ENCODE measurements at places on chromosomes 4 and X.

DNA sequence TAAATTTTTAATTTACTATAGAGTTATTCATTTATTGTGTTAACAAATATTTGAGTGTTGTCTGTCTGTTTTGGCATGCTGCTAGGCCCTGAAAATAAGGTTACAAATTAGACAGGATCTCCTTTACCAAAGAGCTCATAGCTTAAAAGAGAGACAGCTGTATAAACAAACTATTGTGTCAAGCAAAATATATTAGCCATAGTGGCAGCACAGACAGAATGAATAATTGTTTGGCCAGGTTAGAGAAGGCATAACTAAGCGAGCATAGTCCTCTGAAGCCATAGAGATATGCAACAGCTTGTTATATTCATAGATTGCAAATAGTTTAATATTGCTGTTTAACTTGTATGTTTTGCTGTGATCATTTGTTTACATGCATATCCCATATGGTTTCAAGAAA lies 66.7 kb upstream of the NDUFC1 start:
- no peak for DNase-seq

- no peak for DNase-seq
These were observed 61.2 kb downstream of the SLC9A6 start for GRCh38 chrX:136046295-136047015.

- DNase-seq, result no peak
These were observed 388.1 kb upstream of the MAD2L1 start for GRCh38 chr4:120454788-120455187.

DNA sequence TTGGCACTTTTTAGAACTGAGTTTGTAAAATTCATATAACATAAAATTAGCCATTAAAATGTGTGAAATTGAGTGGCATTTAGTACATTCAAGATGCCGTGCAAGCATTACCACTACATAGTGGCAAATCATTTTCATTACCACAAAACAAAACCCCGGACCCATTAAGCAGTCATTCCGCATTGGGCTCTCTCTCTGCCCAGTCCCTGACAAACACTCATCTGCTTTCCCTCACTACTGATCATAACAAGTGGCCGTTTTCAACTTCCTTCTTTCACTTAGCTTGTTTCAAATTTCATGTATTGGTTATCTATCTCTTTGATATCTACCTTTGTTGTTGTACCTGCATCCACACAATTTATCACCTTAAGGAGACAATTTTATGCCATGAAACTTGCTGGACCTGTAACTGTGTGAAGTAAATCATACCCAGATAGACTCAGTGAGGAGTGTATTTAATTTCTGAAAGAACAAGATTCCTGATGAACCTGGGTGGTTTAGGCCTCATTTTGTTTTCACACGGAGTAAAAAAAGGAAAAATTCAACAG lies 202.1 kb downstream of the OR13H1 start:
- DNase-seq, result no peak

GRCh38 chr4:173626277-173626676 lies 96.2 kb upstream of the HAND2 start:
- DNase-seq, result no peak

GRCh38 chr4:42167709-42168108 lies 15.3 kb upstream of the BEND4 start:
- no peak for DNase-seq

DNA sequence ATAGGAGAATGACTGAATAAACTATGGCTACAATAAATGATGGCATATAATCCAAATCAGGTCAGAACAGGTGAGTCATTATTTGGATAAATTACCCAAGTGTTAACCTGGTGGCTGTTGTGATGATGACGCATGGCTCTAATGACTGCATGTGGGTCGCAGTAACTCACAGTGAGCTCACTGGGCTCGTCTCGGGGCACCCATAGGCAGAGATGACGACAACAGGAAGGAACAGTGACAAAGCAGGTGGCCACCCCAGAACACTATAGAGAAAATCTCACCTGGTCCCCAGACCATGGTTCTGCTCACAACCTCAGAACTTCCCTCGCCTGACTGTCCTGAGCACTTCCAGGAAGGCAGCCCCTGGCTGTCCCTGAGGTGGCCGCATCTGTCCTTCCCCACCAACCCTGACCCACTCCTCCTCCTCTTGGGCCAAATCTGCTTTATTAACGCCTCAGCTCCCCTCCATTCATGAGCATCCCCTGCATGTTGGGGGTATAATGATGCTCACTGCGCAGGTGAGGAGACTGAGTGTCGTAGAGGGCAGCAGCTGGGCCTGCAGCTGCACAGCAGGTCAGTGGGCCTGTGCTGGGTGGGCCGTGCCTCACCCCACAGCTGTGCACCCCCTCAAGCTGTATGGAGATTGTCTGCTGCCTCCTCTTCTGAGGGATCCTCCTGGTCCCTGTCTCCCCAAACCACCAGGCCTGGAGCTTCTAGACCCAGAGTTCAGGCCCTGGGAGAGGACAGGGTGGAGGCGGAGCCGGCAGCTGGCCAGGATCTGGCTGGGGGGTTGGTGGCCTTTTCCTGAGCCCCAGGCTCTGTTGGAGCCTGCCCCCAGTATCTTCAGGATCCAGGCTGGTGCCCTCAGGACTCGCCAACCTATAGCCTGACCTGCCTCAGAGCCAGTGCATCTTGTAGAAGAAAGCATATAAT lies 30.9 kb upstream of the FAM156A start:
- DNase-seq, result no peak

GRCh38 chr4:85929961-85930665 lies 429.7 kb downstream of the MAPK10 start:
- no peak for DNase-seq

- DNase-seq, result no peak
These were observed 6.3 kb downstream of the PSAPL1 start for GRCh38 chr4:7428261-7429068.

DNA sequence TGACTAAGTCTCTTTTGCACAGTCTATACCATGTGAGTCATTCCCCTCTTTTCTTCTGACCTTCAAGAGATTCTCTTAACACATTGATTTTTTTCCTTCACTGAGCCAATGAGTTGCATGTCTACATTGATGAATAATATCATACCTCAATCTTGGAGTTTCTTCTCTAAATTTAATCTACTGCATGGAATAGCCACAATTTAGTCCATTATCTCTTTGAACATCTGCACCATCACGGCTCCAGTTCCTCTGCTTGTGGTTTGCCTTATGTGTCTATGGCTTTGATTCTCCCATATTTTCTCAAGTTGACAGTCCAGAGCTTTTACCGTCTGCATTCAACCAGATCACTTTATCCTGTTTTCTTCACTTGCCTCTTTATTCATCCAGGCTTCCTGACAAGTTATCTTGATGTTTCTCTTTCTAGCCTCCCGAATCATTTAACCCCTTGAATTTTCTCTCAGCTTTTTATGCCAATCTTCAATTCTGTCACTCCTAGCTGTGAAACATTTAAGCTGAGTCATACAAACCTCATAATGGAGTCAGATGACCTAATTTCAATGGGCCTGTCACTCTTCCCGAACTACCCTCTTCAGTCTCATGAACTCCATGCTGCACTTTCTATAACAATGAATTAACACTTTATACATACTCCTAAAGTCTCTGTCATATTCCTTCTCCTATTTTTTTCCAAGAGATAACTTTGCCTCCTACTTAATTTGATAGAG lies 222.3 kb downstream of the CPE start:
- DNase-seq, result no peak

GRCh38 chr4:25966171-25966570 lies 52.2 kb downstream of the SMIM20 start:
- DNase-seq, result no peak

- DNase-seq, result no peak
These were observed 591.0 kb downstream of the ANKRD50 start for GRCh38 chr4:124121461-124121971.

- no peak for DNase-seq
These were observed 1.3 kb downstream of the FAM149A start for GRCh38 chr4:186105647-186106321.

DNA sequence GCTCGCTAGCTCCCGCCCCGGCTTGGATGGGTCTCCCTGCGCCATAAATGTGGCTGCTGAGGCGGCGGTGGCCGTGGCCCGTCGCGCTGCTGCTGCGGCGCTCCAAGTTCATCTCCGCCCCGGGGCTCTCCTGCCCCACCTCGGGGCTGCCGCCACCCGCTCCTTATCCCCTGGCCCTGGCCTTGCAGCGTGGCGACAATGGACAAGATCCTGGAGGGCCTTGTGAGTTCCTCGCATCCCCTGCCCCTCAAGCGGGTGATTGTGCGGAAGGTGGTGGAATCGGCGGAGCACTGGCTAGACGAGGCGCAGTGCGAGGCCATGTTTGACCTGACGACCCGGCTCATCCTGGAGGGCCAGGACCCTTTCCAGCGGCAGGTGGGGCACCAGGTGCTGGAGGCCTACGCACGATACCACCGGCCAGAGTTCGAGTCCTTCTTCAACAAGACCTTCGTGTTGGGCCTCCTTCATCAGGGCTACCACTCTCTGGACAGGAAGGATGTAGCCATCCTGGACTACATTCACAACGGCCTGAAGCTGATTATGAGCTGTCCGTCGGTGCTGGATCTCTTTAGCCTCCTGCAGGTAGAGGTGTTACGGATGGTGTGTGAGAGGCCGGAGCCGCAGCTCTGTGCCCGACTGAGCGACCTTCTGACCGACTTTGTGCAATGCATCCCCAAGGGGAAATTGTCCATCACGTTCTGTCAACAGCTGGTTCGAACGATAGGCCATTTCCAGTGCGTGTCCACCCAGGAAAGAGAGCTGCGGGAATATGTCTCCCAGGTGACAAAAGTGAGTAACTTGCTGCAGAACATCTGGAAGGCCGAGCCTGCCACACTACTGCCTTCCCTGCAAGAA lies 763 bp downstream of the USP38 start:
- peak; percentile 8 for DNase-seq

DNA sequence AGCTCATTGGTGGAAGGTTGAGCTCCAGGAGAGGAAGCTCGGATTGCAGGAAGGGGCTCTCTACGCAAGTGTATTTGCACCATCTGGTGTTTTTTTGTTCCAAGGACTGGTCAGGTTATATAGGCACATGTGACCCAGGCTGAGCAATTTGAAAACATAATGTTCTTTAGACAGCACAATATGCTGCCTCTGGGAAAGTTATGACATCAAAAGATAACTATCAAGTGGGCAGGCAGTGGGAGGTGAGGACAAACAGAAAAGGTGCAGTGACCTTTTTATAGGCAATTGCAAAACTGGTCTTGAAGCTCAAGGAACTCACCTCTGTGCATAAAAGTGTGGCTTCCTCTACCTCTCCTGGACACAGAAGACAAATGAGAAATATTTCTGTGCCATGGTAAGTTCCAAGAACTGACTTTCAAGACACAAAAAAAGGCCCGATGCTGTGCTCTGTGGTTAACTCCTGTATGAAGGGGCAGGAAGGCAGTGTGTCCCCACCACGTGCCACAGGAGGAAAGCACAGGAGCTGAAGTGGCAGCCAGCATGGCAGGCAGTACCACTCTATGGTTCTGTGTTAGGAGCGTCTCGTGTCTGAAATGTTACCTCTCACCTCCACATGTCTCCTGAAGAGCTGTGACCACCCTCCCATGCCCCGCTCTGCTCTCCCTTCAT lies 128.6 kb downstream of the SHROOM3 start:
- DNase-seq, result no peak

GRCh38 chr4:4852591-4853362 lies 6.7 kb upstream of the MSX1 start:
- no peak for DNase-seq

GRCh38 chr4:142850478-142850877 lies 4.4 kb upstream of the INPP4B start:
- no peak for DNase-seq

- no peak for DNase-seq
These were observed 1910.0 kb upstream of the TENM3 start for GRCh38 chr4:180333162-180333561.

DNA sequence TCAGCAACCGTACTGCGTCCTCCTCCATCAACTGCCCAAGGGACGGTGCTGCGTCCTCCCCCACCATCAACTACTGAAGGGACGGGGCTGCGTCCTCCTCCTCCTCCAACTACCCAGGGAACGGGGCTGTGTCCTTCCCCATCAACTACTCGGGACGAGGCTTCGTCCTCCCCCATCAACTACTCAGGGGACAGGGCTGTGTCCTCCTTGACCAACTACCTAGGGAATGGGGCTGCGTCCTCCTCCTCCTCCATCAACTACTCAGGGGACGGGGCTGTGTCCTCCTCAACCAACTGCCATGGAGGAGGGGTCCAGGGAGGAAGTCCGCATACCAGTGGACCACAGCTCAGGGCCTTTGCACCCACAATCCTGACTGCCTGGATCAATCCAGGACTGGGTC lies 24.4 kb downstream of the PPP2R3B start:
- DNase-seq, result no peak

- no peak for DNase-seq
These were observed at the start of gene IL2 for GRCh38 chr4:122456231-122457116. Gene IL2, minus strand, starts transcription at chr4:122456725. Its CDS starts 285 bp downstream, at chr4:122456440.

GRCh38 chr4:3572363-3572762 lies 40.1 kb upstream of the LRPAP1 start:
- DNase-seq, result no peak

- DNase-seq, result peak; percentile 19
These were observed 46.5 kb upstream of the HMX1 start for GRCh38 chr4:8917868-8918783.

GRCh38 chr4:106868381-106869035 lies 167.6 kb downstream of the DKK2 start:
- DNase-seq, result no peak

- no peak for DNase-seq
These were observed 69.7 kb upstream of the EGFL6 start for GRCh38 chrX:13499736-13500135.

GRCh38 chr4:90127223-90127705 lies at the start of gene CCSER1:
Gene CCSER1, plus strand, starts transcription at chr4:90127394.
- no peak for DNase-seq

- no peak for DNase-seq
These were observed 63.1 kb downstream of the NPY2R start for GRCh38 chr4:155271557-155271956.

DNA sequence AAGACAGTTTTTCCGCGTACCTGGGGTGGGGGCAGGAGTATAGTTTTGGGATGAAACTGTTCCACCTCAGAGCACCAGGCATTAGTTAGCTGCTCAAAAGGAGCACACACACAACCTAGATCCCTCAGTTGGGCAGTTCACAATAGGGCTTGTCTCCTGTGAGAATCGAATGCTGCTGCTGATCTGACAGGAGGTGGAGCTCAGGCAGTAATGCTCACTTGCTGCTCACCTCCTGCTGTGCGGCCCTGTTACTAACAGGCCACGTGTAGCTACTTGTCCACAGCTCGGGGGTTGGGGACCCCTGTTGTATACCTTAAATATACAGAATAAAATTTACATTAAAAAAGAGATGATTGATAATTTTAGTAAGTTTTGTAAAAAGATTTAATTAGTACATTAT lies 191.5 kb downstream of the SLC7A11 start:
- DNase-seq, result no peak

GRCh38 chr4:125770814-125771398 lies 456.2 kb downstream of the FAT4 start:
- DNase-seq, result no peak

- no peak for DNase-seq
These were observed 136.0 kb downstream of the GUCY2F start for GRCh38 chrX:109345856-109346255.

DNA sequence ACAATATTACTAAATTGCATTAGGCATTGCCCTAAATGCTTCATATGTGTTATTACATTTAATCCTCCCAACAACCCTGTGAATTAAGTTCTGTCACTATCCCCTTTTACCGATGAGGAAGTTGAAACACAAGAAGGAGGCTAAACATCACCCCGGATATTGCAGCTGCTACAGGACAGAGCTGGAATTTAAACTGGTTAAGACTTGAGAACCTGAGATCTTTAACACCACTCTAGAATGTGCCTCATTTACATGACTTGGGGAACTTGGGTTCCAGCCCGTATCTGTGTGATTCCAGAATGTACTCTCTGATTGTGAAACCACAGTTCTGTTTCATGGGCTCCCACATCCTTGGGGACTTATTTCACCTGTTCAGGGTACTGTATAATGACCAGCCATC lies 165.1 kb upstream of the PPARGC1A start:
- DNase-seq, result no peak

All from activated gamma-delta T cell treated with anti-CD3 and anti-CD28 coated beads, Interleukin-2, amount 50 U/mL, for 16 hours (primary cell).